ENCODE measurements at places on chromosomes 3 and 15. TPM values are rescaled to one million over a fixed set of nuclear protein-coding genes. Genes with fewer than 3 reads are reported as not detected.

DNA sequence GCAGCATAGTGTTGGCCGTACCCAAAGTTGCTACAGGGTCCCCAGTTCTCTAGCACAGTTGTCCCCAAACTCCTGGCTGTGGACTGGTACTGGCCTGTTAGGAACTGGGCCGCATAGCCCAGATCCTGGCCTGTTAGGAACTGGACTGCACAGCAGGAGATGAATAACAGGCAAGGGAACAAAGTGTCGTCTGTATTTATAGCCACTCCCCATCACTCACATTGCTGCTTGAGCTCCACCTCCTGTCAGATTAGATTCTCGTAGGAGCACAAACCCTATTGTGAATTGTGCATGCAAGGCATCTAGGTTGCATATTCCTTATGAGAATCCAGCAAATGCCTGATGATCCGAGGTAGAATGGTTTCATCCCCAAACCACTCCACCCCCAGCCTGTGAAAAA lies 604.0 kb upstream of the LMCD1 start:
- H3K36me3 ChIP-seq: no peaks in the 10 kb centered on the region
- no peak overlapping the region for H3K27ac ChIP-seq
- H3K27me3 ChIP-seq: no peaks in the 10 kb centered on the region

Gene RABL3
- total RNA-seq: 19.1 TPM

Gene SLC28A2
- not detected for total RNA-seq

Gene PCLAF
- total RNA-seq: not detected

DNA sequence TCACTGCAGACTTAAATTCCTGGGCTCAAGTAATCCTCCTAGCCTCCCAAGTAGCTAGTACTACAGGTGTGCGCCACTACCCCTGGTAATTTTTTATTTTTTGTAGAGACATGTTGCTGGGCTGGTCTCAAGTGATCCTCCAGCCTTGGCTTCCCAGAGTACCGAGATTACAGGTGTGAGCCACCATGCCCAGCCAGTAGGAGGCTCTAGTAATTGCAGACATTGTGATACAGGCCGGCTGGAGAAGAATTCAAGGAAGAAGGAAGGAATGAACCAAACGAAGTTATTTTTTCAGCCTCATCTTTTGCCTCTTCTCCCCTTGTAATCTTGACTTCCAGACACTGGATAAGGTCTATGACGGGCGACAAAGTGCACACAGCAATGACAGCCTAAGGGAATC lies 3.2 kb upstream of the PPP4R2 start:
- H3K36me3 ChIP-seq: no peaks in the 10 kb centered on the region
- H3K27me3 ChIP-seq: no peaks in the 10 kb centered on the region
- no peak overlapping the region for H3K4me3 ChIP-seq
- no peak overlapping the region for H3K27ac ChIP-seq
- H3K4me1 ChIP-seq: peaks cover 14% of the 10 kb centered on the region

DNA sequence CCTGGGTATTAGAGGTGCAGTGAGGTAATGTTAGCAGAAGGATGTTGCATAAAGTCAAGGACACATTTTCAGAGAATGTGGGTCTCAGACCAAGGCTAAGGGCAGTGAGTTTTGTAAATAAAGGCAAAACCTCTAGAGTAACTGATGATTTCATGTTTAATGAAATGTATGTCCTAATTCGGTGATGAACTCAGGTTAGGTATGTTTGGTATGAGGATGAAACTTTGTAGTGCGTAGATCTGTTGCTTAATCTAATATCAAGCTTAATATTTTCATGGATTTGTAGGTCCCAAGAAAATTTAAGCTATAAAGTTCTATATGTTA lies 3.6 kb downstream of the USP50 start:
- no peaks in the 10 kb centered on the region for H3K4me1 ChIP-seq
- no peaks in the 10 kb centered on the region for H3K27me3 ChIP-seq
- no peaks in the 10 kb centered on the region for H3K36me3 ChIP-seq
- no peak overlapping the region for H3K4me3 ChIP-seq
- no peak for DNase-seq

- H3K27ac ChIP-seq: no peak overlapping the region
- peaks cover 4% of the 10 kb centered on the region for H3K4me1 ChIP-seq
- no peak overlapping the region for H3K4me3 ChIP-seq
- H3K27me3 ChIP-seq: no peaks in the 10 kb centered on the region
Measured at GRCh38 chr15:77981281-77982126, 96.0 kb downstream of the TBC1D2B start.

Gene CIDEC
- total RNA-seq: 1.2 TPM

DNA sequence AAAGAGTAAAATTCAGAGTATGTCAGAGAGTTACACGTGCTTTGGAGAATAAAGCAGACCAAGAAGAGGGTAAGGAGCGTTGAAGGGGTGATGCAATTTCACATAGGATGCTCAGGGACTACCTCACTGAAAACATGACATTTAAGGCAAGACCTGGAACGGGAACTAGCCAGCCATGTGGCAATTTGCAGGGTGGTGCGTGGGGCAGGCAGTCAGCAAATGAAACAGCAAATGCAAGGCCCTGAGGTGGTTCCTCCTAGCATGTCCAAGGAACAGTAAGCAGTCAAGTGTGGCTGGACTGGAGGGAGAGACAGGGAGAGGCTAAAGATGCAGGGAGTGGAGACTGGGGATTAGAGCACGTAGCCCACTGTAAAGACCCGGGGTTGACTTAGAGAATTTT lies 146.1 kb upstream of the LPP start:
- H3K27me3 ChIP-seq: no peaks in the 10 kb centered on the region
- no peak overlapping the region for H3K27ac ChIP-seq
- H3K36me3 ChIP-seq: no peaks in the 10 kb centered on the region
- H3K4me3 ChIP-seq: no peak overlapping the region
- no peaks in the 10 kb centered on the region for H3K4me1 ChIP-seq

GRCh38 chr3:33732394-33732793 lies 14.3 kb upstream of the CLASP2 start:
- no peak overlapping the region for H3K4me3 ChIP-seq
- H3K36me3 ChIP-seq: no peaks in the 10 kb centered on the region
- H3K4me1 ChIP-seq: no peaks in the 10 kb centered on the region
- DNase-seq: no peak

Gene ECE2
- total RNA-seq: 0.42 TPM

Gene SPTSSB
- not detected for total RNA-seq

Measured in esophagus muscularis mucosa (tissue), 4 donors.